ENCODE measurements at places on chromosomes 6 and 20. TPM values are rescaled to one million over a fixed set of nuclear protein-coding genes. Genes with fewer than 3 reads are reported as not detected.

The SLC22A1 gene
- 8.9 TPM for total RNA-seq

- no peak for DNase-seq
Measured at GRCh38 chr6:79138146-79138545, 60.1 kb upstream of the PHIP start.

GRCh38 chr6:34806738-34807453 lies 15.0 kb downstream of the BLTP3A start:
- DNase-seq: no peak

DNA sequence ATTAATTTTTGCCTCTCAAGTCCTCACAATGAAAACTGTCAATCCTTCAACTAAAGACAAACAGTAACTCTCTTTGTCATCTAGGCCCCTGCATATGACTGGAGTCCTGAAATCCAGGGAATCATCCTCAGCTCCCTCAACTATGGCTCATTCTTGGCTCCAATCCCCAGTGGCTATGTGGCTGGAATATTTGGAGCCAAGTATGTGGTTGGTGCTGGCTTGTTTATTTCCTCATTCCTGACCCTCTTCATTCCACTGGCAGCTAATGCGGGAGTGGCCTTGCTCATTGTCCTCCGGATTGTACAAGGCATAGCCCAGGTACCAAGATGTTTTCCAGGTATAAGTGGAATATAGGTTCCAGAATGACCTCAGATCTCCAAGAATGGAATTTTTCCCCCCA lies 15.4 kb downstream of the SLC17A4 start:
- DNase-seq: peak; percentile 73

- DNase-seq: no peak
Measured at GRCh38 chr6:111367393-111368088, 115.5 kb downstream of the REV3L start.

- DNase-seq: no peak
Measured at GRCh38 chr6:156396791-156397418, 380.3 kb upstream of the ARID1B start.

DNA sequence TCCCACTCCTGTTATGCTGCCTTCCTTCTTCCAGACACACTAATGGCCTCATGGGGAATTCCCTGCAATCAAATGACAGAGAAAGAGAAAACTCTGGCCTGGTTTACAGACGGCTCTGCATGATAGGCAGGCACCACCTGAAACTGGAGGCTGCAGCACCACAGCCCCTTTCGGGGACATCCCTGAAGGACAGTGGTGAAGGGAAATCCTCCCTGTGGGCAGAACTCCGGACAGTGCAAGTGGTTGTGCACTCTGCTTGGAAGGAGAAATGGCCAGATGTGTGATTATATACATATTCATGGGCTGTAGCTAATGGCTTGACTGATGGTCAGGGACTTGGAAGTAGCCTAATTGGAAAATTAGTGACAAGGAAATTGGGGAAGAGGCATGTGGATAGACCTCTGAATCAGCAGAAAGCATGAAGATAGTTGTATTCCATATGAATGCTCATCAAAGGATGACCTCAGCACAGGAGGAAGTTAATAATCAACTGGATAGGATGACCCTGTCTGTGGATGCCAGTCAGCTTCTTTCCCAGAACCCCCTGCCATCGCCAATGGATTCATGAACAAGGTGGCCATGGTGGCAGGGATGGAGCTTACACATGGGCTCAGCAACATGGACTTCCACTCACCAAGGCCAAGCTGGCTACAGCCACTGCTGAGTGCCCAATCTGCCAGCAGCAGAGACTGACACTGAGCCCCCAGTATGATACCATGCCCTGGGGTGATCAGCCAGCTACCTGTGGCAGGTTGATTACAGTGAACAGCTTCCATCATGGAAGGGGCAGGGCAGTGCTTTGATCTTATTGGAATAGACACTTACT lies 44.5 kb upstream of the VSX1 start:
- DNase-seq: no peak

DNA sequence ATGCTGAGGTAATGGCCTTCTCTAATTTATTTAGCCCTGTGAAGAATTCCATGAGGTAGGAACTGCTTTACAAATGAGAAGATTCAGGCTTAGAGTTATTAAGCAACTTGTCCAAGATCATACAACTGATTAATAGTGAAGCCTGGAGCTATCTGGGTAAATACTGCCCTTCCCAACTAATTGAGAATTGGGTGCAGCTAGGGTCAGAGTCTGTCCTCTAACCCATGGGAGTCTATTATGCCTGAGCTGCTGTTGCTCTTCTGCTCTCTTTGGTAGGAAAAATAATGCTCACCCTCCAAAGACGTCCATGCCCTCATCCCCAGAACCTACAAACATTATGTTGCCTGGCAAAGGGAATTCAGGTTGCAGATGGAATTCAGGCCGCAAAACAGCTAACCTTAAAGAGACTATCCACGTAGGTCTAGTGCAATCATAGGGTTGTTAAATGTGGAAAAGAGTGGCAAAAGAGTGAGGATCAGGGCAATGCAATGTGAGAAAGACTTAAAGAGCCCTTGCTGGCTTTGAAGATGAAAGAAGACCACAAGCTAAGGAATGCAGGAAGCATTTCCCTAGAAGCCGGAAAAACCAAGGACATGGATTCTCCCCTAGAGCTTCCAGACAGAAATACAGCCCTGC lies 90.1 kb downstream of the SPTLC3 start:
- no peak for DNase-seq
